ENCODE measurements at places on chromosomes 11 and 22.
A peak's percentile ranks its signal among the peaks of the same experiment; 100 is the strongest.

DNA sequence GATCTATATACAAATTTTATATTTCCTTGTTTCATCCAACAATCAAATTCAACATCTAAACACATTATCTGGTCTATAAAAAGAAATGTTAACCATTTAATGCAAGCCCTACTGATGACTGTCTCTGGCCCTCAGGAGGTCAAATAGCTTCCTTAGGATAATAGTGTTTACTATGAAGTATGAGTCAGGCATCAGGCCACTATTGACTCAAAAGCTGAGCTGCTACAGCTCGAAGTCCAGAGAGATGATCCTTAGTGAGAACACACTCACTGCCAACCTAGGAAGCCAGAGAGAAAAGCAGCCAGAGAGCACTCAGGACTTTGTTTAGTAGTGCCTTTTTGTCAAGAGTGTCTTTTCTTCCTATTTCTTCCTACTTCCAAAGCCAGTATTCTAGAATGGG lies 171.8 kb downstream of the SOX6 start:
- DNase-seq, result peak; percentile 25

DNA sequence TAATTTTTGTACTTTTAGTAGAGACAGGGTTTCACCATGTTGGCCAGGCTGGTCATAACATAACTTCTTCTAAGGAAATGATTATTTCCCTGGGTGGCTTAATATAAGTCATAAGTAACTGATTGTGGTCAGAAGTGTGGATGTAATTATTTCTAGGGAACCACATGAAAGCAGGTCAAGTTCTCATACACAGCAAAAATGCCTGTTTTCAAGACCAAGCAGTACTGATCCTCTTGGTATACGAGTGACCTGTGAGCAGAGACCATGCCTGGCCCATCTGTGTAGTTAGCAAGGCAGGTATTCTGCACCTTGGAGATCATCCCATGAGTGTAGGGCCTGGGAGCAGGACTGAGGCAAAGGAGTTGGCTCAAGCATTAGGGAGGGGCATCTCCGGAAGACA lies 32.5 kb upstream of the NUCB2 start:
- DNase-seq, result no peak

DNA sequence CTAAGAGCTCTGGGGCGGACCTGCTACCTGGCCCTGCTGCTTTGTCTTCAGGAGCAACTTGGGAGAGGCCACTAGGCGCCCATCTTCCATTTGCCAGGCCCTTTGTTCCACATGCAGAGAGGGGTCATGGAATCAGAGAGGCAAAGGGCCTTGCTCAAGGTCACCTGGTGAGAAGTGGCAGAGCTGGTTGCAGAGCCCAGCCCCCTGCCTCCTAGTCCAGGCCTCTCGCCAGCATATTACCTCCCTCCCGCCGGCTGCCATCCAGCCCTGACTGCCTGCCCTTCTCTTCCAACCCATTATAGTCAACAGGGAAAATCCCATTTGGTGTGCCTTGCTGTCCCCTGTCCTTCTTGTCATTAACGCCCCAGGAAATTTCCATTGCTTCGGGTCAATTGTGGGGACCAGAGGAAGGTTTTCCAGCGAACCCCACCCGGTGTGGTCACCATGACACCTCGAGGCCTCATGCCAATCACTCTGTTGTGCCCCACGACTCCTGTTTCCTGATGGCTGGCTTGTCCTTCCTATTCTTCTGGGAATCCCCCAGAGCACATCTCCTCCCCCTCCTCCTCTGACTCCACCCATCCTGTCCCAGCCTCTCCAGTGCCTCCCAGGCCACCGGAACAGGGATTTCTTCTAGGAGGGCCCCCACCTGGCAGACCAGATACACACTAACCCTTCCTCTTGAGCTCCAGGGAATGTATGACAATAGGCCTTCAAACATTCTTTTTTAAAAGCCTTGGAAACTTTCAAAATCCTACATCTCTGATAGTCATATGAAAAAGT lies 77.0 kb downstream of the NECTIN1 start:
- no peak for DNase-seq

GRCh38 chr11:127925475-127925874 lies 661.9 kb downstream of the ETS1 start:
- DNase-seq, result no peak
